ENCODE measurements at places on chromosomes 1 and 21.

- DNase-seq, result no peak
Observed at GRCh38 chr1:182066934-182067333, 5.4 kb upstream of the ZNF648 start.

- no peak for DNase-seq
Observed at GRCh38 chr1:225733254-225733653, 44.4 kb upstream of the SRP9 start.

GRCh38 chr1:34266127-34266951 is 89.6 kb downstream of the C1orf94 start:
- DNase-seq, result peak; percentile 86

- DNase-seq, result no peak
Observed at GRCh38 chr1:230171356-230172015, 104.4 kb downstream of the GALNT2 start.

GRCh38 chr1:64956010-64956640 is 10.2 kb downstream of the JAK1 start:
- DNase-seq, result no peak

DNA sequence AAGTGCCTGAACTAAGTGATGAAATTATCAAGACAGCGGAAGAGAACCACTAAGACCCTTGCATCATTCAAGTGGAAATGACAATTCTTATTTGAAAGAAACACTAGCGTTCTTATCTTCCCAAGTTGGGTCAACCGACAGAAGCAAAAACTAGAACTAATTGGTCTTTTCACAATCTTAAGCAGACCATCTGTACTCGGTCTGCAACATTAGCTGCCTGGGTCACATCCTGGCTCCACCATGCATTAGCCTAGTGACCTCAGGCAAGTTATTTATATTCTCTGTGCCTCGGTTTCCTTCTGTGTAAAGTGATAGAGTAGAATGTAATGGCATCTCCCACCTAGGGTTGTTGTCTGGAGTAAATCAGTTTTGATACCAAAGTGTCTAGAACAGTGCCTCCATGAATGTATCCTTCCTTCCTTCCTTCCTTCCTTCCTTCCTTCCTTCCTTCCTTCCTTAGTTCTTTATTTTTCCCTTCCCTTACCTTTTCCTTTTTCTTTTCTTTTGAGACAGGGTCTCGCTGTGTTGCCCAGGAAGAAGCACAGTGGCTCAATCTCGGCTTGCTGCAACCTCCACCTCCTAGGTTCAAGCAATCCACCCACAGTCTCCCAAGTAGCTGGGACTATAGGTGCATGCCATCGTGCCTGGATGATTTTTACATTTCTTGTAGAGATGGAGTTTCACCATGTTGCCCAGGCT is 6.0 kb downstream of the COLGALT2 start:
- no peak for DNase-seq

All from posterior cingulate gyrus (tissue), 11 donors.